Heart right ventricle (tissue), 16 donors: ENCODE measurements at places on chromosomes 12 and 14. TPM values are rescaled to one million over a fixed set of nuclear protein-coding genes. Genes with fewer than 3 reads are reported as not detected.

Gene HRK
- total RNA-seq: 0.30 TPM

Gene CCDC177
- not detected for total RNA-seq

Gene PIANP
- total RNA-seq: not detected

Gene KRT6C
- total RNA-seq: not detected

Gene TC2N
- total RNA-seq: 3.7 TPM

Gene DLK1
- total RNA-seq: 11.5 TPM

Gene NKX2-1
- total RNA-seq: not detected

Gene FGF6
- total RNA-seq: not detected

Gene CARMIL3
- not detected for total RNA-seq

Gene CD69
- 1.6 TPM for total RNA-seq

Gene CLEC2A
- not detected for total RNA-seq

Gene ARHGAP9
- total RNA-seq: 17.7 TPM

Gene TSPAN19
- 0.47 TPM for total RNA-seq

Gene SERPINA9
- total RNA-seq: not detected

Gene CINP
- 26.6 TPM for total RNA-seq

Gene SPIC
- not detected for total RNA-seq

Gene OR6C2
- not detected for total RNA-seq

Gene MIP
- total RNA-seq: not detected

Gene ATF7IP
- 64.1 TPM for total RNA-seq

Gene OAS2
- total RNA-seq: 24.2 TPM

Gene NGB
- total RNA-seq: not detected

Gene LRRK2
- total RNA-seq: 4.6 TPM

Gene CLEC1B
- not detected for total RNA-seq

Gene SNX6
- 65.7 TPM for total RNA-seq

Gene KRT79
- not detected for total RNA-seq

Gene TEX52
- not detected for total RNA-seq

Gene RFX4
- total RNA-seq: not detected

Gene OTX2
- not detected for total RNA-seq

Gene SLC38A2
- 182 TPM for total RNA-seq

Gene NYNRIN
- 4.2 TPM for total RNA-seq
